ENCODE measurements at places on chromosomes 1 and 21.

- DNase-seq, result peak; percentile 24
Observed at GRCh38 chr1:179091691-179092165, 9.9 kb downstream of the TOR3A start.

DNA sequence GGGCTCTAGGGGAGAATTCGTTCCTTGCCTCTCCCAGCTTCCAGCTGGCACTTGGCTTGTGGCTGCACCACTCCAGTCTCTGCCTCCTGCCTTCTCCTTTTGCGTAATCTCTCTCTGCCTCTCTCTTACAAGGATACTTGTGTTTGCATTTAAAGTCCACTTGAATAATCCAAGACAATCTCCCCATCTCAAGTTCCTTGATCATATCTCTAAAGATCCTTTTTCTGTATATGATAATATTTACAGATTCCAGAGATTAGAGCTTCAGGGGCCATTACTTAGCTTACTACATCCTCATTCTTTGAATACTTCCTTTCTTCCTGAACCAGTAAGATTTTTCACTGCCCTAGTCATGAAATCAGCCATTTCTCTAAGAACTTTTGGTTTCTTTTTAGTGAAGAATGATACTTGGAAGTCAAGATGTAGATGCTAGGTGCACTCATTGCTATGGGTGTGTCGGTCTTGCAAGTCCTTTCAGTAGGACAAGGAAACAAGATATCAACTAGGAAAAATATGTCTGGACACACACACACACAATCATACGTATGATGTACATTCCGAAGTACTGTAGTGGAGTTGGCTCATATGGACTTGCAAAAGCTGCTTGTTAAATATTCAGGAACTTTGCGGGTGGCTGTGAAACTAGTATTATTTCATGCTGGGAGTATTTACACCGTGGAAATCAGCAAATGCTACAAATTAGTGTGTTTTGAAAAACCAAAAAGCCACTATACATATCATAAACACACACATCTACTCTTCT lies 20.8 kb upstream of the RLF start:
- DNase-seq, result peak; percentile 91

- no peak for DNase-seq
Observed at GRCh38 chr1:44707112-44707881, 23.7 kb downstream of the RNU5D-1 start.

- DNase-seq, result no peak
Observed at GRCh38 chr1:60791226-60791625, 291.1 kb upstream of the NFIA start.

GRCh38 chr21:38527737-38528136 lies 29.5 kb upstream of the ERG start:
- no peak for DNase-seq

DNA sequence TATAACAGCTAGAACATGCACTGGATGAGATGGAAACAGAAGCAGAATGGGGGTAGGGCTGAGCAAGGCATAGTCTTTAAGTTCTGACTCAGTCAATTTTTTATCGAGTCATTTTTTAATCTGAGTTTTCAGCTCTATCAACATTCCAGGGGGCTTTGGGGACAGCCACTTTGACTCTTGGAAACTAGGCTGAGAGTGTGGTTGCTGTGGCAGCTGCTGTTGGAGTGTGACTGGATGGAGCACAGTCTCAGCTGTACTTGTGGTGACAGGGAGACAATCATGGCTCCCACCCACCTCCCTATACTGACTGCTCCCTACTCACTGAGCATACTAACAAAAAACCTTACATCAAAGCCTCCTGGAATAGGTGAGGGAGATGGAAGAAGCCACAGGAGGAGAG lies 25.0 kb downstream of the GJA5 start:
- DNase-seq, result no peak

DNA sequence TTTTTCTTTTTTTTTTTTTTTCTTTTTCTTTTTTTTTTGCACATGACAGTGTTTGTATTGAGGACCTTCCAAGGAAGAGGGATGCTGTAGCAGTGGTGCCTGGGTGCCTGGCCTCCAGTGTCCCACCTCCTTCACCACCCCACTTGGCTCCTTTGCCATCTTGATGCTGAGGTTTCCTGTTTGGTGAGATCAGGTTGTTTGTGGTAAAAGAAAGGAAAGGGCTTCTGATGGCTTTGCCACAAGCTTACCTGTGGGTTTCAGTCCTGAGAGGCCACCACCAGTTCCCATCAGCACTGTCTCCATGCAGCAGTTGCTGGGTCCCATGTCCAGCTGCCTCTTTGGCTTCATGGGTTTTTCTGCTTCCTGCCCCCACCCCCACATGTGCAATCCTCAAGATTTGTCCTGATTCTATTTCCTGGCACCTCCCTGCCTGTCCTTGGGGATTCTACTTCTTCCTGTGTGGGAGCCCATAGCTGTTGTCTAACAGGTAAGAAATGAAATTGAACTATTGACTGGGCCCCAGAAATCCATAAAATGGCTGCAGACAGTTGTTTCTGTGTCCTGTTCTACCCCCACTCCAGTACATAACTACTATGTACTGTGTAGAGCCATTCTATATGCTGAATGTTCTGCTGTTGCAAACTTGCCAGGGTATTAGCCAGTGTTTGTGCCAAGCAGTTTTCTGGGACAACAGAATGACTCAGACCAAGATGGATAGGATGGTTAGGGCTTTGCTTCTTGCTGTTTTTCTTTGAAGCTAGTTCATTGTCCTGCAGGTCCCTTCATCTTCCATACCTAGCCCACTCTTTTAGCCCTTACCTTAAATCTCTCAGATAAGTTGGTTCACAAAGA lies 4.2 kb upstream of the CCDC28B start:
- no peak for DNase-seq

- no peak for DNase-seq
Observed at GRCh38 chr1:6308449-6308848, 47.6 kb upstream of the GPR153 start.

GRCh38 chr1:235199441-235199840 lies 38.4 kb upstream of the RBM34 start:
- no peak for DNase-seq

DNA sequence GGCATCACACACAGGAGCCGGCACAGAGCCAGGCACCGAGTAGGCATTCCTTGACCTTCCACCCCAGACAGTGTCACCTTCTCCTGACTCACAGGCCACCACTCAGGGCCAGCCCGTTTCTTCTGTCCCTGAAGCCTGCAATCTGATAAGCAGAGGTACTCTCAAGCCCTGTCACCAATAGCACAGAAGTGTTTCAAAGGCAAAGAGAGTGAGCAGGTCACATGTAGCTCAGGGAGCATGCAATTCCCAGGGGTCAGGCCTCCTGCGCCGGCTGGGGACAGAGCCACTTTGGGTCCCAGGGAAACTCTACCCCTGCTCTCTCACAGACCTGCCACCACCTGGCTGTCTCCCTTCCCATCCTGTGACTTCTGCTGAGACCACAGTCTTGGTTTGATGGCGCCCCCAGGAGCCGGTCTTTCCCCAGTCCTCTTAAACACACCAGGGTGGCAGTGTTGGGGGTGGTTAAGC lies 13.2 kb downstream of the CAPN9 start:
- no peak for DNase-seq

- DNase-seq, result no peak
Observed at GRCh38 chr1:21667348-21668231, 1.6 kb downstream of the RAP1GAP start.

DNA sequence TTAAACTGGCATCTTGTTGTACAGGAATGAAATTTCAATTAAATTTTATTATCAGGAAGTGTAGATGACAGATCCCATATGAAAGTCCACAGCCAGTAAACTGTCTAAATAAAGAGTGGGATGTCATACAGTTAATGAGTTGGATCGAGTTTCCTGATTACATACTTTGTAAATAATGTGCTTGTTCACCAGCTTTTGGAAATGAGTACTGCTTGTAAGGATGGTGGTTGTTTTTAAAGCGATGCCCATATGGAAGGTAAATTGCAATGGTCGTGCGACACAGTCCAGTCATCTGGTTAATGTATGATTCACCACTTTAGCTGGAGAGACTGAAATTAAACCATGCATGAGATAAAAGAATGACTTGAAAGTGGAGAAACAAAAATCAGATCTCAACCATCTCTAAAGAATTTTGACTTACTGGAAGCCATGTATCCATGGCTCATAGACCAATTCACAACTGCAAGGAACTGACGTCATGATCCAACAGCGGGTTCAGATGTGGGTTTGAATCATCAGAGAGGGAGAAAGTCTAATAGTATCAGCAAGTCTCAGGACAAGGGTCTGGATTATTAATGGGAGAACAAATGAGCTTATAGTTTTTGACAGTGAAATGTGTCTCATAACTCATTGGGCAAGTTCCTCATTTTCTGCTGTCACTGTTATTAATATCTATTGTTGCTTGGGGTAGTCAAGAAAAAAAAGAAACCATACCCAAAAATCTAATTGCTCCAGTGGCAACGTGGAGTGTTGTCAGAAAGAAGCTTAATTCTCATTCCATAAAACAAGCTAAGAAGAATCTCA lies 49.0 kb downstream of the MAP10 start:
- DNase-seq, result peak; percentile 60

DNA sequence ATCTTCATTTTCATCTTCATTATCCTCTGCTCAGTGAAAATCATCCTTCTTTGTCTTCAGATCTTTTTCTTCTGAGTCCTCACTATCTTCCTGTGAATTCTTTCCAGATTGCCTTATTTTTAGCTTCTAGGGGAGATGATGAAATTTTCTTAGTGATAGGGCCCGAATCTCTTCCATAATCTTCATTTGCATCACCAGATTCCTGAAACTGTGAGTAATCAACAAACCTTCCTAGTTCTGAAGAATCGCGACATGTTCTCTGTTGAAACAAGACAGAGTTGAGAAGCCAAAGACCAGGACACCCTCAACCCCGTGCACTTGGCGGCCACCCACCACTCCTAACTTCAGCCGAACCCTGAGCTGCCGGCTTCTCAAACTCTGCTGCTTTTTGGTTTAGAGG lies 92.8 kb upstream of the CDC42BPA start:
- DNase-seq, result no peak

DNA sequence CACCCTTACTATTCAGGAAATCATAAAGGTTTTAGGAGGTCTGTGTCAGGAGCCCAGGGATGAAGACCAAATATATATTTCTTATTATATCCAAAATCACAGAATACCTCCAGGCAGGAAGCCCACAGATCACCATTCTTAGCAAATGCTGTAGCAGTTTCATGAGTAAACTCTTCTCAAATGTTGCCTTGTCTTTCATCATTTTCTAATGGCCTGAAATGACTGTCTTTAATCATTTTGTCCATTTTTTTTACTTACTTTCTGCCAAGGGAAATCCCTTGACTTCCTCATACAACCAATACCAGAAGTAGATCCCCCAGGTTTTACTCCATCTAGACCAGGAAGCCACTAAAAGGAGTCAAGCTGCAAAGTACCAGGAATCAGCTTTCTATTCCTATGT lies 32.4 kb downstream of the PSMG1 start:
- no peak for DNase-seq

DNA sequence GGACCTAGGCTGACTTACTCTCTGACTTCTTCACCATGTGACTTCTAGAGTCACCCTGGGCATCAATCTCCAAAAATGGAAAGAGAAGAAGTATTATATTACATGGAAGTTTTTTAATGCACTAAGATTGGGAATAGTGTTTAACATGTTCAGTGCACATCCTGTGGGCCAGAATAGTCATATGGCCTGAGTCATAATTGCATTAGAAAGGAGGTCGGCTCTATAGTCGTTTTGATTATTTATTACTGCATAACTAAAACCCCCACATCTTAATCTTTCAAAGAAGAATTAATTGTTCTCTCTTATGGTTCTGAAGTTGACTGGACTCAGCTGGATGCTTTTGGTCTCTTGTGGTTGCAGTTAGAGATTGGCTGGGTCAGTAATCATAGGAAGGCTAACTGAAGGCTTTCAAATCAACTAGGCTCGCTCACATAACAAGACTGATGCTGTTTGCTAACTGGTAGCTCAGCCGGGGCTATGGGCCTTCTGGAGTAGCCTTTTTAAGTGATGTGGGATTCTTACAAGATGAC lies 810.6 kb upstream of the ADGRL4 start:
- DNase-seq, result no peak

- no peak for DNase-seq
Observed at GRCh38 chr1:24043345-24044032, 63.4 kb upstream of the SRSF10 start.

DNA sequence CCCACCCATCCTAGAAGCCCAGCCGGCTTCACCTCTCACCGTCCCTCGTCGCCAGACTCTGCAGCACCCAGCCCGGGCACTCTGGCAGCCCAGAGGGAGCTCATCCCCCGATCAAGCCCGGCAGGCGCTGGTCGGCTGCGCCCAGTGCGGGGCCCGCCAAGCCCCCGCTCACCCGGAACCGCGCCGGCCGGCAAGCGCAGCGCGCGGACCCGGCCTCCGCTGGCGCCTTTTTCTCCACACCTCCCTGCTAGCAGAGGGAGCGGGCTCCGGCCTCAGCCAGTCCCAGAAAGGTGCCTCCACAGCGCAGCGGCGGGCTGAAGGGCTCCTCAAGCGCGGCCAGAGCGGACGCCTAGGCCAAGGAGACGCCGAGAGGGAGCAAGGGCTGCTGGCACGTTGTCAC lies 2023.3 kb downstream of the NCAM2 start:
- DNase-seq, result no peak
